Vagina (tissue), 2 donors: ENCODE measurements at places on chromosomes 6 and 20. TPM values are rescaled to one million over a fixed set of nuclear protein-coding genes. Genes with fewer than 3 reads are reported as not detected.

RIPPLY2 gene
- total RNA-seq: not detected

- no peak overlapping the region for H3K27ac ChIP-seq
- H3K36me3 ChIP-seq: no peaks in the 10 kb centered on the region
- H3K27me3 ChIP-seq: no peaks in the 10 kb centered on the region
- H3K4me3 ChIP-seq: no peak overlapping the region
Observed at GRCh38 chr6:14547284-14547998, 429.9 kb downstream of the CD83 start.

- H3K4me3 ChIP-seq: no peak overlapping the region
- no peak for DNase-seq
- H3K4me1 ChIP-seq: no peaks in the 10 kb centered on the region
Observed at GRCh38 chr6:124132256-124132655, 328.6 kb downstream of the NKAIN2 start.

DNA sequence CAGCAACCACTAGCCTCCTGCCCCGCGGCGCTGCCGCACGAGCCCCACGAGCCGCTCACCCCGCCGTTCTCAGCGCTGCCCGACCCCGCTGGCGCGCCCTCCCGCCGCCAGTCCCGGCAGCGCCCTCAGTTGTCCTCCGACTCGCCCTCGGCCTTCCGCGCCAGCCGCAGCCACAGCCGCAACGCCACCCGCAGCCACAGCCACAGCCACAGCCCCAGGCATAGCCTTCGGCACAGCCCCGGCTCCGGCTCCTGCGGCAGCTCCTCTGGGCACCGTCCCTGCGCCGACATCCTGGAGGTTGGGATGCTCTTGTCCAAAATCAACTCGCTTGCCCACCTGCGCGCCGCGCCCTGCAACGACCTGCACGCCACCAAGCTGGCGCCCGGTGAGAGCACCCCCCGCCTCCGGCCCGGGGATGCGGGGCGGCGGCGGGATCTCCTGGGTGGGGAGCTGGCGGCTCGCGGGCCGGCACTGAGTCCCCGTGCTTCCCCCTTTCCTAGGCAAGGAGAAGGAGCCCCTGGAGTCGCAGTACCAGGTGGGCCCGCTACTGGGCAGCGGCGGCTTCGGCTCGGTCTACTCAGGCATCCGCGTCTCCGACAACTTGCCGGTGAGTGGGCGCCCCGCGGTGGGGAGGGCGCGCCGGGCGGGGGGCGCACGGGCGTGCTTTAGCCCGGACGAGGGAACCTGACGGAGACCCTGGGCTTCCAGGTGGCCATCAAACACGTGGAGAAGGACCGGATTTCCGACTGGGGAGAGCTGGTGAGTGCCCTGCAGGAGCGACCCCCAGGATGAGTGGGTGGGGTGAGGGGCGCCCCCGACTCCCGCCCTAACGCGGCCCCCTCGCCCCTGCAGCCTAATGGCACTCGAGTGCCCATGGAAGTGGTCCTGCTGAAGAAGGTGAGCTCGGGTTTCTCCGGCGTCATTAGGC lies 585 bp downstream of the PIM1 start:
- H3K27me3 ChIP-seq: no peaks in the 10 kb centered on the region
- H3K4me1 ChIP-seq: peaks cover 29% of the 10 kb centered on the region
- H3K27ac ChIP-seq: peak overlapping the region; percentile 97
- no peak for DNase-seq
- H3K4me3 ChIP-seq: peak overlapping the region; percentile 93

DNA sequence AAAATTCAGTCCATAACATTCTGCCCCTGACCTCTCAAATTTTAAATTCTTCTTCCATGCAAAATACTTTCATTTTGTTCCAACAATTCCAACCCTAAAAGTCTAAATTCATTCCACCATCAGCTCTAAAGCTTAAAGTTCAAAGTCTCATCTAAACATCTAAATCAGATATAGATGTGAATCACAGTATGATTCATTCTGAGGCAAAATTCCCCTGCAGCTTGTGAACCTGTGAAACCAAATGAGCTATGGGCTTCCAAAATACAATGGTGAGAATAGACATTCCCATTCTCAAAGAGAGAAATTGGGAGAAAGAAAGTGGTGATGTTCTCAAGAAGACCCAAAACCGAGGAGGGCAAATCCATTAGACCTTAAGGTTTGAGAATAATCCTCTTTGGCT lies 309.8 kb downstream of the HIVEP2 start:
- H3K27ac ChIP-seq: no peak overlapping the region
- H3K27me3 ChIP-seq: no peaks in the 10 kb centered on the region
- DNase-seq: no peak
- no peak overlapping the region for H3K4me3 ChIP-seq

DHX35 gene
- total RNA-seq: 13.0 TPM

- no peak overlapping the region for H3K27ac ChIP-seq
- no peak overlapping the region for H3K4me3 ChIP-seq
- no peaks in the 10 kb centered on the region for H3K27me3 ChIP-seq
- no peaks in the 10 kb centered on the region for H3K36me3 ChIP-seq
Observed at GRCh38 chr6:119110601-119111548, 32.4 kb upstream of the FAM184A start.

- H3K27me3 ChIP-seq: no peaks in the 10 kb centered on the region
- DNase-seq: no peak
- H3K4me1 ChIP-seq: no peaks in the 10 kb centered on the region
- H3K27ac ChIP-seq: no peak overlapping the region
- H3K4me3 ChIP-seq: no peak overlapping the region
Observed at GRCh38 chr6:115485400-115485799, 575.3 kb downstream of the FRK start.

TMC2 gene
- total RNA-seq: not detected

- H3K27ac ChIP-seq: no peak overlapping the region
- no peaks in the 10 kb centered on the region for H3K27me3 ChIP-seq
Observed at GRCh38 chr6:85673198-85674139, 30.8 kb upstream of the SYNCRIP start.

DNA sequence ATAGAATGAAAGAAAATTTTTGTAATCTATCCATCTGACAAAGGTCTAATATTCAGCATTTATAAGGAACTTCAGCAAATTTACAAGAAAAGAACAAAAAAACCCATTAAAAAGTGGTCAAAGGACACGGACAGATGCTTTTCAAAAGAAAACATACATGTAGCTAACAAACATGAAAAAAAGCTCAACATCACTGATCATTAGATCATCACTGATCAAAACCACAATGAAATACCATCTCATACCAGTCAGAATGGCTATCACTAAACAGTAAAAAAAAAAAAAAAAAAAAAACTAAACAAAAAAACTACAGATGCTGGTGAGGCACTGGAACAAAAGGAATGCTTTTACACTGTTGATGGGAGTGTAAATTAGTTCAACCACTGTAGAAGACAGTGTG lies 837.1 kb downstream of the EPHA7 start:
- no peak overlapping the region for H3K4me3 ChIP-seq
- no peaks in the 10 kb centered on the region for H3K27me3 ChIP-seq
- no peak for DNase-seq
- H3K36me3 ChIP-seq: no peaks in the 10 kb centered on the region

GRCh38 chr6:131652472-131652871 lies 15.4 kb downstream of the ENPP3 start:
- no peak overlapping the region for H3K27ac ChIP-seq
- no peak overlapping the region for H3K4me3 ChIP-seq
- no peaks in the 10 kb centered on the region for H3K27me3 ChIP-seq
- no peak for DNase-seq
- H3K4me1 ChIP-seq: no peaks in the 10 kb centered on the region

DNA sequence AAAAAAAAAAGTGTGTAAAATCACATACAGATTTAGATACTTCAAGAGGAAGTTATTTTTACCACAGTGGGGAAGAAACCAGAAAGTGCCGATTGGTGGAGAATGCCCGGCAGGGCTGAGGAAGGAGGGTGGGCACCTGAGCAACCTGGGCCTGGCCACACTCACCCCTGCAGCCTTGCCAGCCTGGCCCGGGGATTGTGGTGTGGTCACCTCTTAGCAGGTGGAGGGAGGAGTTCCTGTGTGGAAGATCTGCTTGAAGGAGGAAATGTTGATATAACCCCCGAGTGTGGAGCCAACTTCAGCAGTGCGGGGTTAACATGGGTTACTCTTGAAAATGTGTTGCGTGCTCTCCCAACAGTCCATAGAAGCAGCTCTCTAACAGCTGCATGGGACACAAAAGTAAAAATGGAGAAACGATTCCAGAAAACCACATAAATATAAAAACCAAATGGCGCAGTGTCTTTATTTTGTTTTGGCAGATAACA lies 14.7 kb downstream of the UST start:
- H3K4me3 ChIP-seq: peak overlapping the region; percentile 27
- H3K27ac ChIP-seq: peak overlapping the region; percentile 78
- H3K36me3 ChIP-seq: no peaks in the 10 kb centered on the region
- no peaks in the 10 kb centered on the region for H3K27me3 ChIP-seq

MCM3 gene
- total RNA-seq: 36.3 TPM

- no peaks in the 10 kb centered on the region for H3K36me3 ChIP-seq
- no peaks in the 10 kb centered on the region for H3K4me1 ChIP-seq
- H3K27ac ChIP-seq: no peak overlapping the region
- no peak overlapping the region for H3K4me3 ChIP-seq
- no peaks in the 10 kb centered on the region for H3K27me3 ChIP-seq
Observed at GRCh38 chr6:118400582-118400981, 147.5 kb upstream of the PLN start.
